Left lung (tissue), 14 donors: ENCODE measurements at places on chromosomes 6 and 20. TPM values are rescaled to one million over a fixed set of nuclear protein-coding genes. Genes with fewer than 3 reads are reported as not detected.

GRCh38 chr20:51639206-51639832 is 96.8 kb upstream of the NFATC2 start:
- DNase-seq = no peak

The TRIM10 gene
- 0.99 TPM for polyA plus RNA-seq

DNA sequence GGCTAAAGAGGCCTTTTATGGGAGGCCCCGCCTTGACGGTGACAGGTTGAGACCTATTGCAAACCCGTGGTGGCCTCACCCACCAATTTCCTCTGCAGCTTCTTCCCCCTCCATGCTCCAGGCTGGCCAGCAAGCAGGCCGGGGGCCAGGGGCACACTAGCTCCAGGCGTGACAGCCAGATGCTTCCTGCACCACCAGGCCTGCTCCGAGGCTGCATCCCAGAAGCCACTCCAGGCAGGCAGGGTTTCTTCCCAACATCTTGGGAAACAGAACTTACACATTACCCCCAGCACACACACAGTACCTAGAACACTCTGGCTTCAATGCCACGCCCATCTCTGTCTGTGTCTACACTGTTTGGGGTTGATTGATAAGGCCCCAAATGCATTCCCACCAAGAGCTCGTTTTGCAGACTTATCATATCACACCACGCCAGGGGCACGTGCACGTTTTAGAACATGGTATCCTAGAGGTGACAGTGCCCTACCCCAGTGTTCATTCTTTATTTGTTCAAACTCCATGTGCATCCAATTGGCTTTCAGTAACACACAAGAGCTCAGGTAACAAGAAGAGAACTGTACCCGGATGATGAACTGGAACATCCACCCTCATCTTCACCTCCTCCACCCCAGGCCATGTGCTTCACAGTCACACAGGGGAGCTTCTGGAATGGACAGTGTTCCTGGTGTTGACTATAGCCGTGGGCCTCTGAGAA is 221.4 kb upstream of the RREB1 start:
- DNase-seq = no peak

The SLC32A1 gene
- not detected for polyA plus RNA-seq

DNA sequence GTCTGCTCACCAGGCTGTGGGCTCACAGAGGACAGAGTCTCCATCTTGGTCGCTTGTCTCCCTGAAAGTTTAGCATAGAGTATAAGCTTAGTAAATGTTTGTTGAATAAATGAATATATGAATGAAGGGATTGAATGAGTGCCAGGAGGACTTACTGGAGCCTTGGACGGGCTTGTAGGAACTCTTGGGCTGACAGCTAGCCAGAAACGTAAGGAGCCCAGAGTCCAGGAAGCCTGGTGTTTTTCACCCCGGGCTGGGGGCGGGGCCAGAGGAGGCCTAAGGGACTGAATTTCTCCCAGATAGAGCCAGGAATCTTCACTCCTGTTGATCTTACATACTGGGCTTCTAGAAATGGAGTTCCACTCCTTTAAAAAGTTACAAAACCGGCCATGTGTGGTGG is 68.5 kb upstream of the SRSF6 start:
- DNase-seq = no peak

- no peak for DNase-seq
These were observed 224.4 kb upstream of the PMEPA1 start for GRCh38 chr20:57934007-57934805.

GRCh38 chr20:4017051-4017712 is 1.8 kb upstream of the RNF24 start:
- no peak for DNase-seq

DNA sequence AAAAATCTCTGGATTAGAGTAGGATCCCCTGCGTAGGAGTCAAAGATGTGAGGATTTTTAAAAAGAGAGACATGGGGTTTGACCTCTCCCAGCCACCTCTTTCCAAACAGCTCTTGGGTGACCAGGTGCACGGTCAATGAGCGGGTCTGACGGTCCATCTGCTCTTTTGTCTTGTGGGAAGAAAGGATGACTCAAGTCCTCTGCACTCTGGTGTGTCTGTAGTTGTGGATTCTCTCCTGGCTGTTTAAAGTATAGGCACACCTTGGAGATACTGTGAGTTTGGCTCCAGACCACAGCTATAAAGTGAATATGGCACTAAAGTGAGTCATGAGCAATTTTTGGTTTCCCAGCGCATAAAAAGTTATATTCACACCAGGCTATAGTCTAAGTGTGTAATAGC is 209.8 kb downstream of the BMP7 start:
- no peak for DNase-seq

DNA sequence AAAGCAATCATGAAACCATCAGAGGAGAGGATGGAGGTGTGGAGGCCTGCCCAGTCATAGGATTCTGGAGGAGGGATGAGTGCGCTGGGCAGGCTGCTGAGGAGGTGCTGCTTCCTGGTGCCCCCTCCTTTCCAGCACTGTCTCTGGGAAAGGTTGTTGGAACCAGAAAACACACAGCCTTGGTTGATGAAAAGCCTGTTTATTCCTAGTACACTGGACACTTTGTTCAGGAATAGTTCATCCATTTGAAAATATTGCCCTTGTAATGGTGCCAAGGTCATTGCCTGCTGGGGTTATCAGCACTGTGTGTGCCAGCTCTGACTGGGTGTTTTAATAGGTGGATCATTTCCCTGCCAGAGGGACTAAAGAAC is 83.7 kb upstream of the ARMC2 start:
- no peak for DNase-seq

The HIVEP1 gene
- 25.9 TPM for polyA plus RNA-seq

The PAX1 gene
- not detected for polyA plus RNA-seq

- peak; percentile 92 for DNase-seq
These were observed 268.9 kb downstream of the HIVEP2 start for GRCh38 chr6:142676027-142676443.

The TBX18 gene
- 0.36 TPM for polyA plus RNA-seq
